ENCODE measurements at places on chromosomes 4 and X. TPM values are rescaled to one million over a fixed set of nuclear protein-coding genes. Genes with fewer than 3 reads are reported as not detected.

GRCh38 chr4:55020131-55020530 lies 105.3 kb downstream of the KDR start:
- no peak for DNase-seq

GRCh38 chrX:142680038-142680437 lies 345.7 kb upstream of the SPANXN4 start:
- DNase-seq, result no peak

DNA sequence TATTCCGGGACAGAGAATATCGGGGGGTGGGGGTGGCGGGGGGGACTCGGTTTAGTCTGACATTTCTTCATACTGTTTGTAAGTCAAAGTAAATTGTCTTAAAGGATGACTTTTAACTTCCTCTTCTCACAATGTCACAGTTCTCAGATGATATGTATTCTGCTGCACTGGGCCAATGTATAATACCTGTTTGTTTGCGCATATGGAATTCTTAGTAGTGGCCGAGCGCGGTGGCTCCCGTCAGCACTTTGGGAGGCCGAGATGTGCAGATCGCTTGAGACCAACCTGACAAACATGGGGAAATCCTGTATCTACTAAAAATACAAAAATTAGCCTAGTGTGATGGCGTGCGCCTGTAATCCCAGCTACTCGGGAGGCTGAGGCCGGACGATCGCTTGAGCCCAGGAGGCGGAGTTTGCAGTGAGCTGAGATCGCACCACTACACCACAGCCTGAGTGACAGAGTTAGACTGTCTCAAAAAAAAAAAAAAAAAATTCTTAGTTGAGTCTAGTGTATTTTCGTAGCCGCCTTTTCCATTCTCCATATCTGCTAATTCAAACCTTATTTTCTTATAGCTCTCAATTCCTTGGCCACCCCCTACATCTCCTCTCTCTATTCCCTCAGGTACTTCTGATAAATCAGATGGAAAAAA lies 851 bp downstream of the POLR2B start:
- peak; percentile 66 for DNase-seq

- no peak for DNase-seq
Observed at GRCh38 chr4:147163311-147163710, 217.6 kb upstream of the TTC29 start.

GRCh38 chrX:13411496-13412207 lies 91.8 kb upstream of the ATXN3L start:
- DNase-seq, result no peak

- no peak for DNase-seq
Observed at GRCh38 chr4:82382751-82383150, 9.0 kb upstream of the HNRNPD start.

GRCh38 chr4:170145120-170145519 lies 55.4 kb upstream of the AADAT start:
- DNase-seq, result no peak

- no peak for DNase-seq
Observed at GRCh38 chr4:11485926-11486325, 57.2 kb upstream of the HS3ST1 start.

DNA sequence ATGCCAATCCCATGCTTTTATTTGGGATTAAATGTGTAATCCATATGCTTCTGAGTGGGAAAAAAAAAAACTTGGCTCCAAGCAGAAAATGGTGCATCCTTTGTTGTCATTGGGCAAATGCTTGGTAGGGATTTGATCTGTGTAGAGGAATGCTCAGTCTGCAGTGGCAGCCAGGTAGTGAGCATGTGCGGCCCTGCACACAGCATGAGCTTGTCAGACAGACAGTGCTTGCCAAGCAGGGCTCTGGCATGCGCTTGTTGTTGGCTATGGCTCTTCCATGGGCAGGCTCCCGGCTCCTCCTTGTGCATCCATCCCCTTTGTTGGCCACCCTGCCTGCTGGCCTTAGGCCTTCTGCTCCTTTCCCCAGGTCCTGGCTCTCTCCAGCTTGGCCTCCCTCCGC lies 130.3 kb downstream of the GPR143 start:
- no peak for DNase-seq

GRCh38 chr4:156764145-156764544 lies 207.5 kb downstream of the PDGFC start:
- no peak for DNase-seq

GRCh38 chr4:76767983-76768382 lies 130.0 kb downstream of the SOWAHB start:
- DNase-seq, result no peak

DNA sequence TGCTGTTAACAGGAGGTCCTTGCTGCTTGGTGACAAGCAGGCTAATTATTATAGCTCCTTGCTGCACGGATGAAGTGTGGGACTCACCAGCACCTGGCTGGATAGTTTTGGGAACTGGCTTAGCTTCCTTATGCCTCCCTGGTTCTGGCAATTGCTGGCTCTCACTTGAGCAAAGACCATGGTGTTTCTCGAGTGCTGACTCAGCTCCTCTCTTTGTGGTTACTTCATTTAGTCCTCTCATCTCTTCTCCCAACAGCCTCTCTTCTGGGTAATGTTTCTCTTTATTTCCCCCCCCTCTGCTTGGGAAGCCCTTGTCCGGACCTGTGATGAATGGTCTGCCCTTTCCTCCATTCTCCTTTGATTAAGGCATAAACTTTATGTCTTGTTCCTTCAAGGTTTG lies 100.4 kb downstream of the CBLL2 start:
- DNase-seq, result no peak

- no peak for DNase-seq
Observed at GRCh38 chr4:185227131-185227551, 17.7 kb downstream of the SNX25 start.

DNA sequence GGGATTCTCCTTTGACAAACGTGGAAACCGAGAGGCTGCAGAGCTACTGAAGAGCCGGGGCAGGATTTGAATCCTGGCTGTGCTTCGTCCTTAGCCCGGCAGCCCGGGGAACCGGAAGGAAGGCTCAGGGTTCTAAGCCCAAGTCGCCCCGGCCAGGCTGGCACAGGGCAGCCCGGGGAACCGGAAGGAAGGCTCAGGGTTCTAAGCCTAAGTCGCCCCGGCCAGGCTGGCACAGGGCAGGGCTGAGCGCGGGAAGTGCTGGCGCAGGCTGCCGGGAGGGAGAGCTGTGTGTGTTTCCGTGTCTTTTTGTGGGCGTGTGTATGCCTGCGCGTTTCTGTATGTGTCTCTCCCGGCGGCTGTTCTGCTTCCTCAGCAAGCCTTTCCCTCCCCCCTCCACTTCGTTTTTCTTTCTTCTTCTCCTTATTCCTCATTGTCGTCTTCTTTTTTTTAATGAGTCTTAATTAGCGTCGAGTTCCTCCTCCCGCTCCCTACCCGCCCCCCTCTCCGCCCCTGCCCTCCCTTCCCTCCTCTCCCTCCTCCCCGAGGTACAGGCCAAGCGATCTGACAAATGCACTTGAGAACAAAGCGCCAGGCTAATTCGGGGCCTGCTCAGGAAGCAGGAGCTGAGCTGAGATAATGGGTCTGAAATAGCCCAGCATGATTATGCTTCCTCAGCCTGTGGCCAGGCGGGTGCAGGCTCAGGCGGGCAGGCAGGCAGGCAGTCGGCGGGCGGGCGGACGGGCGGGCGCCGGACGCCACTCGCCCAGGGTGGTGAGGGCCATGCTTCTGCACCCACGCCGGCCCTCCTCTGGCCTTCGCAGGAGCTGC lies 65.9 kb downstream of the EFNB1 start:
- DNase-seq, result peak; percentile 12

GRCh38 chr4:111230265-111230664 lies 607.4 kb upstream of the PITX2 start:
- no peak for DNase-seq

DNA sequence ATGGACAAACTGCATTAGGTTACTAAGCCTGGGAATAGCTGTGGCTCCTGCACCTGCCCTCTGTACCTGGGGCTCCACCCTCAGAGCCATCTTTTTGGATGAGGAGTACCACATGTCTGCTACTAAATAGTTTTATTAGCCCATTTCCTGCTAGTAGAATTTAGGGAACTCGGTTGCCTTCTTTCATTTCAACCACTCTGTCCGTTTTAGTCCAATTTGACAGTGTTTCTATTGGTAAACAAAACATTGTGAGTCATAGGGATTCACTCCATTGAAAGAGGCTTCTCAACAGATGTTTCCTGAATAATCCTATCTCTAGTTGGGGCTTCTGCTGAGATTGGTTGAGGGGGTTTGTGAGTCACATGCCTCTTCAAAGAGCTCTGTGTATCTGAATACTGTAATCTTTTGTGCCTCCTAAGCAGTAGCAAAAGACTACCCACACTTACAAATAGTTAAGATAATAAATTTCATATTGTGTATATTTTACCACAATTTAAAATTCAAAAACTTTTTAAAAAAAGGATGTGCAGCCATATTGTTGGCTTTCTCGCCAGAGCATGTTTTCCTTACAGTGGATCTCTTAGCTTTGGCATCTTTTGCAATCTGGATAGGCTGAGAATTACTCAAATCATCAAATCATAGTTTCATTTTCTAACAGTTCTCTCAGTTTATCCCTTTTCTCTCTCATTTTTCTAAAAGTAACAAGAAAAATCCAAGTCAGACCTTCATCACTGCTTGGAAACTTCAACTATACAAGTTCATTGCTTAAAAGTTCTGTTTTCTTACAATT lies 9.9 kb downstream of the FAM200B start:
- DNase-seq, result no peak

- DNase-seq, result peak; percentile 62
Observed at GRCh38 chrX:107454302-107454701, 4.8 kb downstream of the FRMPD3 start.

- no peak for DNase-seq
Observed at GRCh38 chr4:111812760-111813159, 332.5 kb upstream of the FAM241A start.

GRCh38 chr4:70504733-70505132 lies 13.6 kb upstream of the AMTN start:
- DNase-seq, result no peak

DNA sequence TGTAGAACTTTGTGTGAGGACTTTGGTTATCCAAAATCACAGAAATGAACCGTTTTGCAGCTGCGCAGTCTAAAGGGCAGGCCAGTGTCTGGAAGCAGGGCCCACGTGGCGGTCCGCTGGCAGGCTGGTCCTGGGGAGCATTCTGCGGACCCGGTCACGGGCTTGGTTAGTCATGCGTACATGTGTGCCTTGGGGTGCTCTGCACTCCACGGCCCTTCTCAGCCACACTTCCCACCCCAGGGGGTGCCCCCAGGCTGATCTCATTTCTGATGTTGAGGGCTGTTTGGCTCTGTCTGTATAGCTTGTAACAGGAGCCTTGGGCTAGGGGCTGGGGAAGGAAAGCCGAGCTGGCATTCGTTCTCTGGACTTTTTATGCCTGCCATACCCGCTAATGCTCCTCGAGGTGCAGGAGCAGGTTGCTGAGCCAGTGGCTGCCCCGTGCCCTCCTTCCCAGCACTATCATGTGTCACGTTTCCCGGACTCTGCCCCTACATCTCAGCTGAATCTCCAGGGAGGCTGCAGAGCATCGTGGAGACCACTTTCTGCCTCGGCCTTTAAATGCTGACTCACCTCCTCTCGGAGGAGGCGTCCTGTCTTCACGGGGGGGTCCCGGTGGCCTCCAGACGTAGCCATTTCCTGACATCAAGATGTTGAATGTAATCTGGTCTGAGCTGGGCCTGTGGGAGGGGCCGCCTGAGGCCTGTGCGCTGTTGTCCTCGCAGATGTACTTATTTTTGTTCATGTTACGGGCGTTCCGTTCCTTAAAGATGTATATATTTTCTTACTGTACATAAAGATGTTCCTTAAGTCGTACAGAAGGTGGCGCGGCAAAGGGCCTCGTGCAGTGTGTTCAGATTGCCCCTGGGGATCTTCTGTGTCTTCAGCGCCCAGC lies 11.4 kb upstream of the TADA2B start:
- DNase-seq, result no peak

GRCh38 chrX:51737091-51737490 lies 6.2 kb upstream of the GSPT2 start:
- no peak for DNase-seq

- no peak for DNase-seq
Observed at GRCh38 chr4:159904906-159905305, 802.0 kb downstream of the RAPGEF2 start.

- DNase-seq, result no peak
Observed at GRCh38 chr4:46954643-46955042, 38.7 kb downstream of the GABRA4 start.

DNA sequence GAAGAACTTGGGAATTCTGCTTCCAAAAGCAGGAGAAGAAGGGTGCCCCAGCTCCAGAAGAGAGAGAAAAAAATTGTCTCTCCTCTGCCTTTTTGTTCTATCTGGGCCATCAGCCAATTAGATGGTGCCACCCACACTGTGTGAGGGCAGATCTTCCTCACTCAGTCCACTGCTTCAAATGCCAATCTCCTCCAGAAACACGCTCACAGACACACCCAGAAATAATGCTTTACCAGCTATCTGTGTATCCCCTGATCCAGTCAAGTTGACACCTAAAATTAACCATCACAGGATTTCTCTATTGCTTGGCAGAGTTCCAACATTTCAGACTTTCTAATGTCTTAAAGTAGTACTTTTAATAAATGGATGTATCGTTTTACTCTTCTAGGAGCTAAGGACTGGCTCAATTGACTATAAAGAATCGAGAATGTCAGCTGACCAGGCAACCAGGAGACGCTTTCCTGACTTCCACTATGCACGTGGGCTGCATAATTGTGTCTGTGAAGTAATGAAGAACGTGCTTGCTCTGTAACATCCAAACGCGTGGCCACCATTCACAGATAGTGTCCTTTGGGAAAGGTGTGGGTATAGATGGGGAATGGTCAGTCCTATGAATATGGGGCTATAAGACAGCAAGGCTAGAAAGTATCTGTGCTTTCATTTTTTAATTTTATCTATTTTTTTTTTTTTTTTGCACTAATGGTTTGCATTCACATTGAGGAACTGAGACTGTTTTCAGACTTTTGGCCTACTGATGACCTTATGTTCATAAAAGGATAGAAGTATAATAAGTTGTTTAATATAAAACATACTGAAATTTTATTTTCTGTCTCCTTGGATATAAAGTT lies 9.9 kb upstream of the SMIM20 start:
- no peak for DNase-seq

GRCh38 chr4:143512978-143513313 lies 556 bp upstream of the SMARCA5 start:
- DNase-seq, result no peak

GRCh38 chr4:123743848-123744247 lies 347.3 kb downstream of the SPRY1 start:
- DNase-seq, result no peak

DNA sequence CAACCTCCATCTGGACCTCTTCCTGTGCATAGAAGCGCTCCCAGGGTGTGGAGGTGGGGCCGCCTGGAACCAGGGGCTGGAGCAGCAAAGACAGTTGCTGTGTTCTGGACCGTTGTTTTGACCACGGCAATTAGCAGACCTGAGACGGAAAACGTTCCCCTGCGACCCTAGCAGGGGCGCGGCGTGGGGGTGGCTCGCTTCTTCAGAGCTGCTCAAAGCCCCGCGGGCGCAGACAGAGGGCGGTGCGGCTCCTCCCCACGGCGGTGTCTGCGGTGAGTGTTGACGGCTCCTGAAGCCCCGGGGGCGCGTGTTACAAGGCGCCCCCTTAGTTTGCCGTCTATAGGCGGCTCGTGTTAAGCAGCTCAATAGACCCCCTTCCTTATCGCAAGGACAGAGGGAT lies 79.2 kb downstream of the TRIML1 start:
- DNase-seq, result no peak

ATP7A gene
- 9.9 TPM for total RNA-seq

OPN1LW gene
- not detected for total RNA-seq

CSN1S1 gene
- not detected for total RNA-seq

CYTL1 gene
- not detected for total RNA-seq

HS6ST2 gene
- total RNA-seq, result 0.12 TPM

All from activated T-cell treated with anti-CD3 and anti-CD28 coated beads, Interleukin-2, amount 50 U/mL, for 72 hours (primary cell).